Activated T-helper 2 cell treated with anti-CD3 and anti-CD28 coated beads, Interferon-gamma antibody, Interleukin-2, Interleukin-4, amounts not matched to agents 10 μg/mL and 5 μg/mL and 100 μg/mL, durations not matched to agents 14 hours and 24 hours and 36 hours (primary cell): ENCODE measurements at places on chromosomes 3 and 15.

GRCh38 chr15:51133140-51133765 is 38.5 kb upstream of the TNFAIP8L3 start:
- no peak for DNase-seq
- H3K36me3 ChIP-seq = no peaks in the 10 kb centered on the region
- H3K27ac ChIP-seq = no peak overlapping the region
- H3K4me1 ChIP-seq = no peaks in the 10 kb centered on the region
- H3K4me3 ChIP-seq = no peak overlapping the region

GRCh38 chr3:14142567-14143270 is 17.9 kb downstream of the TMEM43 start:
- H3K4me1 ChIP-seq = peaks cover 29% of the 10 kb centered on the region
- peaks cover 66% of the 10 kb centered on the region for H3K36me3 ChIP-seq
- H3K27ac ChIP-seq = peak overlapping the region; percentile 85
- no peak overlapping the region for H3K4me3 ChIP-seq

DNA sequence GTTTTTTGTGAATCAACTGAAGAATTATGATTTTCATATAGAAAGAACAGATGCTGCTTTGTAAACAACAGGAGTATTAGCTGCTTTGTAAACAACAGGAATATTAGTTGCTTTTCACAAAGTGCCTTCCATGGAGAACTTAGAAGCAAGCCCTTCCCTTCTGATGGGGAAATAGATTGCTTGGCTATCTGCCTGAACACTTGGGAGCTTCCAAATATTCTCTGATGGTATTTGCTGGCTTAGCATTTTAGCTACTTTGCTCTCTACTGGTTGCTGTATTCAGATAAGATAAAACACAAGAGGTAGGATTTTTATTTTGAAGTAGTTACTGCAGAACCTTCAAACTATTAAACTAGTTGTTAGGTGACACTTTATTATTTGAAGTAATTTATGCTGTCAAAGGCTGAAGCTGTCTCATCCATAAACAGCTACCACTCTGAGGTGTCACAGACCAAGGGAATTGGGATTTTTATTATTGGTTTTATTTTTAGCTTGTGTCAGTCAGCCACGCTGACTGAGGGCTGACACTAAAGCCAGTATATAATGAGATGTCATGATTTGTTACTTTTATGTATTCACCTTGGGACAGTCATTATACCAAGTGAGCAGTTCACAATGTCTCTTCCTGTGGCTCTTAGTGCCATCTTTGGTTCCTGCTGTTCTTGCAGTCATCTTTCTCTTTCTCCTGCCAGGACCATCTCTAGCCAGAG is 50.0 kb downstream of the ZIC1 start:
- H3K4me3 ChIP-seq = no peak overlapping the region
- H3K27ac ChIP-seq = no peak overlapping the region
- no peaks in the 10 kb centered on the region for H3K27me3 ChIP-seq
- H3K36me3 ChIP-seq = no peaks in the 10 kb centered on the region
- DNase-seq = no peak
- H3K4me1 ChIP-seq = no peaks in the 10 kb centered on the region

- no peaks in the 10 kb centered on the region for H3K27me3 ChIP-seq
- peaks cover 48% of the 10 kb centered on the region for H3K4me1 ChIP-seq
- H3K36me3 ChIP-seq = peaks cover 17% of the 10 kb centered on the region
- peak; percentile 83 for DNase-seq
- peak overlapping the region; percentile 72 for H3K27ac ChIP-seq
These were observed 63.0 kb downstream of the SH3BP5 start for GRCh38 chr3:15269091-15269989.
